ENCODE measurements at places on chromosomes 5 and 9.

GRCh38 chr5:37090123-37090726 lies 159.0 kb downstream of the CPLANE1 start:
- DNase-seq, result no peak

DNA sequence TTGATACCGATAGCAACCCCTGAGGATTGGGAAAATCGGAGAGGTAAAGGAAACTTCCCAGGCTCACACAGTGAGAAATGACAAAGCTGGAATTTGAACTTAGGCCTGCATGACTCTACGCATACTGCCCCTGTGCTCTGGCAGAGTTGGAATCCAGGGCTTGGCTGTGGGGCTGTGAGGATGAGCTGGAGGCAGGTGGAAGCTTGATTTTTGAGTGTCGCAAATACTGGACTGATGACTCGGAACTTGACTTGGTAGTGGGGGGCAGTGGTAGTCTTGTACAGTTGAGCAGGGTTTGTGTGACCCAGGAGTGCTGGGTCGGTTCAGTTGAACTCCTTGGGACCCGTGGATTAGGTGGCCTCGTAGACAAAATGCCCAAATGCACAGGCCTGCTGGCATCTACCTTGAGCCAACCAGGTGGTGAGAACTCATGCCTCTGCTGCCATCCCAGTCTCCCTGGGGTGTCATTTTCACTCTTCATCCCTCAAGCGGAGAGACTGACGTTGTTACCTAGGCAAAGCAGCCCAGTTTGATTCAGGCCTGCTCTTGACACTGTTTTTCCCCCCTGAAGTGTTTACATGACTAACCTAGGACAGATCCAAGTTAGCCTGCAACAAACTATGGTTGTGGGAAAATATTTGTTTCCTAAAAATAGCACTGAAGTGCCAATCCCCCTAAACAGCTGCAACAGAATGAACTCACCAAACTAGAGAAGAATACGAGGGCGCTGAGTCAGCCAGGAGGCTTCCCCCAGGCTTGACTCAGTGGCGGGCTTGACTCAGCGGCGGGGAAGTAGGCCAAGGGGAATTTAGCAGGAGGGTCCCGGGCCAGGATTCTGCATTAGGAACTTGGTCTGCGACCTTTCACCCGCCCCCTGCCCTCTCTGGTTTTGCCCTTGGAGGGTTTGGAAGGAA lies 45.7 kb upstream of the ORM1 start:
- DNase-seq, result no peak

DNA sequence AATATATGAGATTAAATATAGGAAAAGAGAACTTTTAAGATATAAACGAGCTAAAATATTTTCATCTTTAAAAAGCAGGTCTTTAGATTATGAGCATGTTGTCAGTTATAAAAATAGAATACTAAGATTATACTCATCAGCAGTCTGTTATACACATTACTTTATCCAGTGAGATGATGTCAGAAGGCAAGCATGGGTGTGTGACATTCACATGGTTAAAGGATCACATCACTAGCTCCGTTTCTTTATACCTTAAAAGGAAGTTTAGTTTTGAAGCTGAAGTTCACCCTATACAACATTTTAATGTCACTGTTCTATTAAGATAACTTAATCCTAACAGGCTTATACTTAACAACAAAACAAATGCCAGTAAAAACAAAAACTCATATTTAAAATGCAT lies 59.6 kb downstream of the RICTOR start:
- DNase-seq, result no peak

DNA sequence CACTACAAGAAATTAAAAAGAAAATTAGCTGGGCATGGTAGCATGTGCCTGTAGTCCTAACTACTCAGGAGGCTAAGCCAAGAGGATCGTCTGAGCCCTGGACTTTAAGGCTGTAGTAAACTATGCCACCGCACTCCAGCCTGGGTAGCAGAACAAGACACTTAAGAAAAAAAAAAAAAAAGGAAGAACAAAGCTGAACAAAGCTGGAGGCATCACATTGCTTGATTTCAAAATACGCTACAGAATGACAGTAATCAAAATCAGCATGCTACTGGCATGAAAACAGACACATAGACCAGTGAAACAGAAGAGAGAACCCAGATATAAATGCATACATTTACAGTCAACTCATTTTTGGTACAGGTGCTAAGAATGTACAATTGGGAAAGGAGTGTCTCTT lies 14.5 kb upstream of the OTULIN start:
- DNase-seq, result no peak

- no peak for DNase-seq
Observed at GRCh38 chr9:129544761-129545160, 76.1 kb downstream of the C9orf50 start.

DNA sequence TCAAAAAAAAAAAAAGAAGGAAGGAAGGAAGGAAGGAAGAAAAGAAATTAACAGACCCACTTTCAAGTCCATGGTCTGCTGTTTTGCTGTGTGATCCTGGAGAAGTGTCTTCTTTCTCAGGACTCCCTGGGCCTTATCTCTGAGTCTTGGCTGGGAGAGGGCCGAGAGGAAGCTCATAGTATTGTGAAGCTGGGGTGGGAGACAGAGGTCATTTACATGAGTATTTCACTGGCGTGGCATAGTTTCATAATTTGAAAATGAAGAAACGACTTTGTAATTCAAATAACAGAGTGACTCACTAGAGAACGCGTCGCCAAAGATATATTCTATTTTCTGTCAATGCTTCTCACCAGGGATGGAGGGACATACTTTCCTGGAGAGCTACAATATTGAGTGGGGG lies 2.4 kb upstream of the C9orf50 start:
- no peak for DNase-seq

DNA sequence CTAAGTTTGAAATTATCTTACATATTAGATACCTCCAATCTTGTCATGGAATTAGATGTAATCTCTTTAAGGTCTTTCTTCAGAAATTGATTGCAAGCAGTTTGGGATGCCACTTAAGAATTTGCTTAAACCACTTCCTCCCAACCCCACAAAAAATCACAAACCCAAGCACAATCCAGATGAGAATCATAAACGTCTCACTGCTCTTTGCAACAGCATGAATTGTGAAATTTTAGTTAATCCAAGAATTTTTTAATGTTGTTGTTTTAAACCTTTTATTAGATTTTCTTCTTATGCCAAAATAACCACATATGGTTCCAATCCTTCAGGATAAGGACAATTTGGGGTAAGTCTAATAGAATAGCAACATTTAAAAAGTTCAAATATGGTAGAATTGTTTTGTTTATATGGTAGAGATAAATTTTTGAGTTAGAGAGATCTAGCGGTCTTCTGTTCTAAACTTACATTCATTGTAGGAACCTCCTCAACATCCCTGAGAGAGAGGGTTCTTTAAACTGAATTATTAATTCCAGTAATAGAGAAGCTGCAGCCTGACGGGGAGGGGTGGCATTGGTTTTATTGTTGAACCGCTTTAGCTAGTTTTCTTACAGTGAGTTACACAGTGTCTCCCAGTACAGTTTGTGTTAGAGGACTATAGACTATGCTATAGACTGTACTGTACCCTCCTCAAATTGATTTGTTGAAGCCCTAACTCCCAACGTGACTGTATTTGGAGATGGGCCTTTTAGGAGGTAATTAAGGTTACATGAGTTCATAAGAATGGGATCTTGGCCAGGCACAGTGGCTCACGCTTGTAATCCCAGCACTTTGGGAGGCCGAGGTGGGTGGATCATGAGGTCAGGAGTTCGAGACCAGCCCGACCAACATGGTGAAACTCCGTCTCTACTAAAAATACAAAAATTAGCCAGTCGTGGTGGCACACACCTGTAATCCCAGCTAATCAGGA lies 24.8 kb upstream of the IL6ST start:
- DNase-seq, result no peak

DNA sequence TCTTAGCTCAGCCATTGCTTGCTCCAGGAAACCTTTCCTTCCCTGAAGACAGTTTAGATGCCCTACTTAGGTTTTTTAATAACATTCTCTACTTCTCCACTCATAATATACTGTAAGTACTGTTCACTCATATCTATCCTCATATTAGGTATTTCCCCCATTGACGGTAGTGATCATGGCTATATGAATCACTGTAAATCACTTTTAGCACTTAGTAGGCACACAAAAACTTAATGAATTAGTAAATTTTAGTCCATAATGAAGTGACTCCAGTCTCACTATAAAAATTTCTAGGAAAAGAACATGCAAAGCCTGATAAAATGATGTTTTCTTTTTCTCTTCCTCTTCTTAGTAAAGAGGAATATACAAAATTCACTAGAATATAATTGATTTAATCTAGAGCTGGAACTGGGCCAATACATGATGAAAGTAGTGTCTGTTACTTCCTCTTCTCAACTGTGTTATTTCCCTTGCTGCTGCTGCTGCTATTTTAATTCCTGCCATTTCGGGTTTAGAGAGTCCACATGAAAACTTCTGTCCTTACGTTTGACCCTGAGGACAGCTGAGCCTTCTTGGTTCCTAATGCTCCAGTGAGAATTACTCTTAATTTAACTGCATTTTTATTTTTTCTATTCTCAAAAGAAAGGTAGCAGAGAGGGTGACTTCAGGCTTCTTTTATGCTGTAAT lies 73.5 kb downstream of the LNPEP start:
- DNase-seq, result peak; percentile 4

- no peak for DNase-seq
Observed at GRCh38 chr9:77424993-77425392, 223.1 kb downstream of the GNA14 start.

DNA sequence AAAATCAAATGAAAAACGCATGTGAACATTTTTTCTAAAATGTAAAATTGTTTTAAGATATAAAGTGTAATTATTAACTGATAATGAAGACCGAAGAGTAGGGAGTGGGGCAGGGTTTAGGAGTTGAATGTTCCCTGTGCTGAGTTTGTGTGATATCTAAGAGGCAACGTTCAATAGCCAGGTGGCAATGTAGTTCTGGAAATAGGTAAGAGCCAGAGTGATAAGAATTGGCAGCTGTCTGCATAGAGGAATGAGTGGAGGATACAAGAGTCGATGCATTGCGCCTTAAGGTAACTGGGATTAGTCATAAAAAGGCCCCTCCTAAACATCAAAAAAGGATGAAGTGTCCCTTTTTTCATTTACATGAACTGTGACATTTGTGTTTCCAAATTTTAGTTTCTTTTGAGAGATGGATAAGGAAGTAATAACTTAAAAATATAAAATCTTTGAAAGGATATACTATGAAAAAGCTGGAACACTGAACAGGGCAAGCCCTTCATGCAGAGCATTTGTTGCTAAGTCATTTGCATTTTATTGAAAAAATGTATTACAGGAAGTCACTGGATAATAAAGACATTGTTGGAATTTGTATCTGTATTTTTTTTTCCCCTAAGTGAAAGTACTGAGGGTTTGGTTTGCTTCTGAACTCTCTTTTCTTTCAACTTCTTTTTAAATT lies 659.3 kb downstream of the ACTL7B start:
- no peak for DNase-seq

DNA sequence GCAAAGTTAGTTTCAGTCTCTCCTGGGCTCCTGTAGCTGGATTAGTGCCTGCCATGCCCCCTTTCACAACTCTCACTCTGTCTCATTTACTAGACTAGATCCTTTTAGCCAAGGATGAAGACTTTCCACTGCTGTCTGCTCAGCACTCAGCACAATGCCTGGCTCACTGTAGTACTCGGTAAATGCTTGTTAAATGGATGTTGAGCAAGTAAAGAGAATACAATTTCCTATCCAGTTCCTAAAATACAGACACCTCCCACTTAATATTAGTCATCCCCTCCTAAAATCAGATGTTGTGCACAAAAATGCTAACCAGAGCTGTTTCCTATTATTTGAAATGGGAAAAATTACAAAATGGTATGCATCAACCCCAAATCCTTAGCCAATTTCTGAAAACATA lies 195.8 kb downstream of the SREK1 start:
- no peak for DNase-seq

- DNase-seq, result no peak
Observed at GRCh38 chr9:120726484-120726883, 12.2 kb upstream of the MEGF9 start.

- no peak for DNase-seq
Observed at GRCh38 chr9:122135529-122135859, 24.1 kb downstream of the NDUFA8 start.

DNA sequence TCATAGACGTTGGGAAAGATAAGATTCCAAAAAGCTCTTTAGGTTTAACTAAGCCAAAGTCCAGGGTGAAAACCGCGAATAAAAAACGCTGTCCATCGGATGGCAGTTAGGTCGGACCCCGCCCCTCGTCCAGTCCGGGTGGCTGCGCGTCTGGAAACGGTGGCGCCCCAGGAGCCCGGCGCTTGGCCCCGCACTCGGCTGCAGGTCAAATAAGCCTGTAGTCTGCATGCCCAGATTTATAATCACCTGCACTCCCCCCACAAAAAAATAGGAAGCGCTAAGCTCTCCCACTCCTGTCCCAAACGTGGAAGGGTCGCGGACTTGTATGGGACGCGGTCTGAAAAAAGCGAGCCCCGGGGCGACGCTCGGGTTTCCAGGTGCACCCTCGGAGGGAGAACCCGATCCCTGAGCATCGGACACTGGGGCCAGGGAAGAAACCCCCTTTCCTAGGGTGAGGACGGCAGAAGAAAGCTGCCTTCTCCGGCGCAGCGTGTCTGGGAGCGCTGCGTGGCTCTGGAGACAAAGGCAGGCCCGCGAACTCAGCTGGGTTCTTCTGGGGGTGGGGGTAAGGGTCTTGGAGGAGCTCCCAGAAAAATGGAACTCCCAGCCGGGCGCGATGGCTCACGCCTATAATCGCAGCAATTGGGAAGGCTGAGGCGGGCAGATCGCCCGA lies 923 bp upstream of the ZBTB5 start:
- DNase-seq, result peak; percentile 29

DNA sequence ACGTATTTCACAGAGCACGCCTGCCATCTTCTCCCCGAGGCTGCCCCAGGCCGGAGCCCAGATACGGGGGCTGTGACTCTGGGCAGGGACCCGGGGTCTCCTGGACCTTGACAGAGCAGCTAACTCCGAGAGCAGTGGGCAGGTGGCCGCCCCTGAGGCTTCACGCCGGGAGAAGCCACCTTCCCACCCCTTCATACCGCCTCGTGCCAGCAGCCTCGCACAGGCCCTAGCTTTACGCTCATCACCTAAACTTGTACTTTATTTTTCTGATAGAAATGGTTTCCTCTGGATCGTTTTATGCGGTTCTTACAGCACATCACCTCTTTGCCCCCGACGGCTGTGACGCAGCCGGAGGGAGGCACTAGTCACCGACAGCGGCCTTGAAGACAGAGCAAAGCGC lies 9.6 kb downstream of the QRFP start:
- DNase-seq, result no peak

- no peak for DNase-seq
Observed at GRCh38 chr9:84754461-84754860, 84.9 kb downstream of the NTRK2 start.

- DNase-seq, result no peak
Observed at GRCh38 chr5:157030692-157031091, 28.2 kb downstream of the HAVCR1 start.

DNA sequence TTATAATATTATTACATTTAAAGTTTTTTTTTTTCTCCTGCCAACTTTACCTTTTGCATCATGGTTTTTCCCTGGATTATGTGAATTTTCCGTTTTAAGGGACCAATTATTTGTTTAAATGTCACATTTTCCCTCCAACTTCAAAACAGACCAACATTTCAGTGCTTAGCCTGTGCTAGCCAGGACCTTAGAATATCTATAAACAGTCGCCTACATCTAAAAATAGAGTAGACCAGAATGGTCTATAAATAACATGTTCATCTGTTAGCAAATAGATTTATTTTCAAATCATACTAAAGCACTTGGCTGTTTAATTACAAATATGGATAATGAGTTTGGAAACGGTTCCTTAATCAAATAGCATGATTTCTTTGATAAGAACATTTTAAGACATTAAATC lies 192.0 kb downstream of the FBN2 start:
- DNase-seq, result no peak
